GM23248 (cell line): ENCODE measurements at places on chromosomes 6 and 20.
A peak's percentile ranks its signal among the peaks of the same experiment; 100 is the strongest.

GRCh38 chr6:55705451-55706440 lies 126.8 kb upstream of the HMGCLL1 start:
- DNase-seq = no peak

- DNase-seq = no peak
These were observed at the start of gene ZNF831 for GRCh38 chr20:59163631-59164530. TSS of gene ZNF831 (plus strand) at chr20:59163821. CDS start at chr20:59191020, 27,199 bp downstream.

DNA sequence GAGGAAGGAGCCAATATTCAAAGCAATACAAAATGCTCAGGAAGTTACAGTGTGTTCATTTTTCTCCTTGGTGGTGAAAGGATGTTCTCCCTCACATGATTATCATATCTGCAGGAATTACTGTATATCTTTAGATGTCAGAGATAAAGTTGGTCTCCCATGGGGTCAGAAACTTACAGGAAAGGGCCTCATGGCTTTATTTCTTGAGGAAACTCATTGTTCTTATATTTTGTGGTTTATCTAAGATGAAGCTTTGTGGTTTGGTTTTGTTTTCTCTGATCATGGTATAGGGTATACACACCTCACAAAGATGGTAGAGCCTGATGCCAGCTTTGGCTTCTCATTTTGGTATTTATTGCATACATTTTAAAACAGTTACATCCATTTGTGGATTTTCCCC lies 100.5 kb upstream of the STXBP5 start:
- DNase-seq = no peak

- peak; percentile 43 for DNase-seq
These were observed 194.1 kb downstream of the OGFRL1 start for GRCh38 chr6:71482742-71483141.

- DNase-seq = no peak
These were observed 86.5 kb downstream of the LYRM4 start for GRCh38 chr6:5174244-5174643.

GRCh38 chr20:33833333-33833732 lies 22.2 kb downstream of the CHMP4B start:
- no peak for DNase-seq

DNA sequence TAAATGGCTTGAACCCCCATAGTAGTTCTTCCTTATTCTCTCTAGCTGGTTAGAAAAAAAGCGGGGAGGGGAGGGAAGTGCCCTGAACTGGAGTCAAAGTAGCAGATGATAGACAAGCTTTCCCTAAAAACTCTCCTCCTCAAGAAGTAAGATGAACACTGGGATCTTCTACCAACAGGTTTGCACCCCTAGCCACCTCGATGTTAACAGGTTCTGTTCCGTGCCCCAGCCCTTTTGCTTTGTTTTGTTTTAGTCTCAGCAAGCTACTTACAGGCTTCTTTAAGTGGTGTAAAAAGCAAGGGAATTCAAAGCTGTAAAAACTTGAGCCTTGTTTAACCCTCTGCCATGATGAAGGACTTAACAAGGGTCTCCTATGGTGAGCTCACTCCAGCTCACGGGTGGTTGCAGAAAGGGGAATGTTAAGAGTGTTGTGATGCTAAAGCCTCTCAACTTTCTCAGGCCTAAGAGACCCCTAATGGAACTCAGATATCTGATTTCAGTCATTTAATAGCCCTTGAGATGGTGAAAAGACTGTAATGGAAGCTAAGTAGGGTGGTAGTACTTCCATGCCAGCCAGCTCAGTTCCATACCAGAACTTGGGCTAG lies 106.0 kb downstream of the FOXO3 start:
- no peak for DNase-seq

- peak; percentile 65 for DNase-seq
These were observed 98.1 kb upstream of the COL21A1 start for GRCh38 chr6:56345376-56345995.

- DNase-seq = no peak
These were observed 405.7 kb downstream of the KIF16B start for GRCh38 chr20:16167423-16168130.

DNA sequence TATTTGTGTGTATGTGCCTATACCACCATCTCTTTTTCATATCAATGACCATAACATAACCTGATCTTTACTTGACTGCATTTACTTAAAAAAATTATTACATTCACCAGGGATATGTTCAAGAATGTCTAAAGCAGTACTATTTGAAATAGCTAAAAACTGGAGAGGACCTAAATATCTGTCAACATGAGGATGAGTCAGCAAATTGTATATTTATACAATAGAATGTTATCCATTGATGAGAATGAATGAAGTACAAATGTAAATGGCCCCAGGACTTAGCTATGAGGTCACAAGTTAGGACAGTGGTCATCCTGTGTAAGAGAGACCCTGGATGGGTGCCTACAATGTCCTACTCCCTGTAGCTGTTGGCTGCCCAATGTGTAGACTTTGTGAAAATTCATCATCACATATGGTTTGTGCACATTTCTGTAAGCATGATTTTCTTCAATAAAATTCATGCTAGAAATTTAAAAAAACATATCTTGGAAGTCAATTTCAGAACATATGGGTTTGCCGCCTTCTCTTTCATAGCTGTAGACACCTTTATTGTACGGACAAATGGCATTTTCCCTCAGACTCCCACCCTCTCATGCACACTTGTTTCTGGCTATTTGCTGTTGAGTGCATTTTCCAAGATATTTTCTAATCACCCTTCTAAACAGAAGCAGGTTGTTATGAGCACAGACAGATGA lies 202.4 kb downstream of the CDH26 start:
- no peak for DNase-seq

- no peak for DNase-seq
These were observed 24.1 kb downstream of the COL20A1 start for GRCh38 chr20:63317061-63317460.

DNA sequence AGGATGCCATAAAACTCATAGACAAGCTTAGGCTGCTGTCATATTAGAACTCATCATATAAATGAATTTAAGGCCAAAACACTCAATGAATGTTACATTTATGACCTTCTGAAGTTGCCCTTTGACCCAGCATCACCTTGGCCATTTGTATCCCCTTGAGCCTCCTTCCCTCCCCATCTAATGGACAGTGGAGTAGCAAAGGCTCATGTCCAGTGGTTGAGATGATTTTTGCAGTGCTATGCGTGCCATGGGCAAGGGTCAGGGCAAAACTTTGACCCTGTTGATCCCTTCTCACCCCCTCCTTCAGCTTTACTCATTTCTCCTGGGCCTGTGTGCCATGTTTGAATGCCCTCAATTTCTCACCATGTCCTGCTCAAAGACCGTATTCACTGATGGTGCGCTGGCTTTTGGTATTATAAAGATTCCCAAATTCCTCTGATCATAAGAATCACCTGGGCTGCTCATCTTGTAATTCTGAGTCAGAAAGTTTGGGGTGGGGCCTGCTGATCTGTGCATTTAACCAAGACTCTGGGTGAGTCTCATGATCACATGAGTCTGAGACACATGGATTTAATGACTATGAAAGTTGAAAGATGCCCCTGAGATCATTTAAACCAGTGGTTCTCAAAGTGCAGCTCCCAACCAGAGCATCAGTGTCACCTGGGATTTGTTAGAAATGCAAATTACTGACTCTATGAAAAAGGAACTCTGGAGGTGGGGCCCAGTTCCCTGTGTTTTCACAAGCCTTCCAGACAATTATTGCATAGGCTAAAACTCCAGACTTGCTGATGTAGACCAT lies 57.5 kb upstream of the IL20RA start:
- no peak for DNase-seq

DNA sequence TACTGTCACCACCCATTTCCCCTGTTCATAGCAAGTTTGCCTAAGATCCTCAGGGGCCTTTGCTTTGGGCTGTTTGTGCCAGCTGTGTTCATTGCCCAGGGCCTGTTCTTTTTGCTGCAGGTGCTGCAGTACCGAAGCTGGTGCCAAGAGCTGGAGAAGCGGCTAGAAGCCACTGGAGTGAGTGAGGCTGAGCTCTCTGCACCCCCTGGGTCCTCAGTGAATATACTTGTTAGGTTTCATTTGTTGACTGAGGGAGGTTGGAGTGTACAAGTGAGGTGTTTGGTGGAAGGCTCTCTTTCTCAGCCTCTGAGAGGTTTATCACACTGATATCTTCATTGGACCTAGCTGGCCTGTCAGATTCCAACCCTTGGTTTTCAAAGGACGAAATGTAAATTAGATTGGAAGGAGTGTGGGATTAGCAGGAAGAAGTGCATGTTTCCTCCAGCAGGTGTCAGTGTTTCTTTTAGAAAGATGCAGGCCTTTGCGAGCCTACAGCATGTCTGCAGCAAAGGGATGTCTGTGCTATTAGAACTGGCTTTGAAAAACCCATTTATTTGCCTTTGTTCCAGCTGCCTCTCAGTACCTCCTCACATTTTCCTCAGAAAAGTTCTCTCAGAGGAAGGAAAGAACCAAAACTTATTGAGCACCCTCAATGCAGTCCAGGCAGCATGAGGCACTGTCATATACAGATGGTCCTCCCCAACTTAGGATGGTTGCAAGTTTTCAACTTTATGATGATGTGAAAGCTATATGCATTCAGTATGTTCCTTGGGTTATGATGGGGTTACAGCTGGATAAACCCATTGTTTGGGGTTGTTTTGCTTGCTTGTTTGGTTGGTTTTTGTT lies 8.3 kb downstream of the CEP250 start:
- DNase-seq = peak; percentile 80

GRCh38 chr6:159720708-159721107 lies 6.6 kb upstream of the WTAP start:
- DNase-seq = peak; percentile 38

DNA sequence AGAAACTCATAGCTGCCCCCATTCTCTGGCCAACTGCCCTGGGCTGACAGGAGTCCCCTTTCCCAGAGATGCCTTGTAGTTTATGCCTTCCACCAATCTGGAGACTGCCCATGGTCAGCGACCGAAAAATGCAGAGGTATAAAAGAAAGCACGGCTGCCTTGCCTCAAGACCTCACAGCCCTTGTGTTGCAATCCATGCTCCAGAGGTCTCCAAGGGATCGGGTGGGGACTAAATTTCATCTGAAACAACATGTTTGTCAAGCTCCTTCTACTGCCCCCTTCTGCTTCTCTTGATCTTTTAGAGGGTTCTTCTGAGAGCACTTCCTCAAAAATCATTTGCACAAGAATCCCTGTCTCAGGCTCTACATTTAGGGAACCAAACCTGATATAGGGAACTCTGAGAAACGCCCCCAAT lies 128.8 kb downstream of the PLCB1 start:
- no peak for DNase-seq

GRCh38 chr20:64107736-64108457 lies 532 bp upstream of the NPBWR2 start:
- DNase-seq = no peak

- DNase-seq = no peak
These were observed 354.0 kb upstream of the RGS17 start for GRCh38 chr6:153485072-153485471.

GRCh38 chr6:39083231-39083634 lies 31.8 kb downstream of the SAYSD1 start:
- DNase-seq = no peak

DNA sequence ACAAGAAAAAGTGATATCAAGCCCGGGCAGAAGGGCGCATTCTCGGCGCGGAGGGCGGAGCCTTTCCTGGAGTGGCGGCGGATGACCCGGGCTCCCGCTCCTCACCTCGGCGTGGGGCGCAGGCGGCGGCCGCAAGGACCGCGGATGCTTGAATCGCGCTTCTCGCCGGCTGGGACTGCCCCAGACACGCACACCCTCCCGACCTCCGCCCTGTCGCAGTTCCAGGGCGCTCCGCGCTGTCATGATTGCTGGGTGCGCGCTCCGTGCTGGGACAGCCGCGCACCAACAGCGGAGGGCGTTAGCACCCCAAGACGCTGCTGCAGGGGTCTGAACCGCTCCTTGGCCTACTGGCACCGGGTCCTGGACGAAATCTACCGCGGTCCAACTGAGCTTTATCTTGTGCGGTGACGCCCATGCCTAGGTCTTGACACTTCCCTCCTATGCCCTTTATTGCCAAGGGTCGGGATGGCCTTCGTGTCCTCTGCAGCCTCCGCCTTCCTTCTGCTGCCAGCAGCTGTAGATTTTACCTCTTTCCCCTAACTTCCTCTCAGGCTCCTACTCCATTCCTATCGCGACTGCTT lies 43.3 kb downstream of the IRAK1BP1 start:
- DNase-seq = peak; percentile 59

DNA sequence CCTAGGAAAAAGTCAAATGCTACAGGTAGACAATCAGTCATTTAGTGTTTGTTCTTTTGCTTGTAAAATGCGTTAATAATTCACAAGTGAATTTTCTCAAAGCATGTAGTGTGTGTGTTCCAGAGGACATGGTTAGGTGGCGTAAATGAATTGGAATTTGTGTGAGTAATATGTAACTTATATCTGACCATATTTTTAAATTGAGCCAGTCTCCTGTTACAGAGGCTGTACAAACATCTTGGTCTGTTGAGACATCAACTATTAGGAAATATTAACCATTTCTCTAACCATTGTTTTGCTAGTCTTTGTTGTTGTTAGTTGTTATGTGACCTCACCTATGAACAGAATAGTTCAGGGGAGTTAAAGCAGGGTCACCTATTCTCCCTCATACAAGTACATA lies 22.7 kb downstream of the MCM8 start:
- peak; percentile 42 for DNase-seq

- peak; percentile 92 for DNase-seq
These were observed 311.5 kb downstream of the HDGFL1 start for GRCh38 chr6:22880686-22881433.

DNA sequence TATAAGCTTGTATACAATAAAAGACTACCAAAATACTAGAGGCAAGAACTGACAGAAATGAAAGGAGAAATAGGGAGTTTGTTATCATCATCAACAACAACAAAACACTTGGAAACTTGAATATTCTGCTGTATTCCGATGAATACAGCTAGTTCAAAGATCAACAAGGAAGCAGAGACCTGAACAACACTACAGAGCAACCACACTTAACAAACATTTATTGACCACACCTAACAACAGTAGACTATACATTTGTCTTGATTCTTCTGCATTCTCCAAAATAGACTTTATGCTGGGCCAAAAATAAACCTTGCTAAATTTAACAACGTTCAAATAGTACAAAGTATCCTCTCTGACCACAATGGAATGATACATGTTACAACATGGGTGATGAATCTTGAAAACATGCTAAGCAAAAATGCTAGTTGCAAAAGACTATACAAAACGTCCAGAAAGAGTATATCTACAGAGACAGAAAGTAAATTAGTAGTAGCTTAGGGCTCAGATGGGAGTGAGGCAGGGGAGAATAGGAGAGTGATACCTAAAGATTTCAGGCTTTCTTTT lies 39.1 kb upstream of the PAK5 start:
- peak; percentile 7 for DNase-seq

DNA sequence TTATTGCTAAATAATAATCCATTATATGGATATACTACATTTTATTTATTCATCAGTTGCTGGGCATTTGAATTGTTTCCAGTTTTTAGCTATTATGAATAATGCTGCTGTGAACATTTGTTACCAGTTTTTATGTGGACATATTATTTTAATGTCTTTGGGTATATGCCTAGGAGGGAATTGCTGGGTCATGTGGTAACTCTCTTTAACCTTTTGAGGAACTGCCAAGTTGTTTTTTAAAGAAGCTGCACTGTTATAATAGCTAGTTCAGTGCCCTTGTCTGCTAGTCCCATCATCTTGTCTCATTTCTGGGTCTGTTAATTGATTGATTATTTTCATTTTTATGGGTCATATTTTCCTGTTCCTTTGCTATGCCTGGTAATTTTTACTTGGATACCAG lies 56.3 kb downstream of the FOXO3 start:
- peak; percentile 43 for DNase-seq

- DNase-seq = peak; percentile 67
These were observed 201.5 kb upstream of the ZNF217 start for GRCh38 chr20:53795170-53795569.

GRCh38 chr6:169789146-169789943 lies 37.9 kb downstream of the ERMARD start:
- DNase-seq = no peak
